ENCODE measurements at places on chromosomes 3 and 15.

DNA sequence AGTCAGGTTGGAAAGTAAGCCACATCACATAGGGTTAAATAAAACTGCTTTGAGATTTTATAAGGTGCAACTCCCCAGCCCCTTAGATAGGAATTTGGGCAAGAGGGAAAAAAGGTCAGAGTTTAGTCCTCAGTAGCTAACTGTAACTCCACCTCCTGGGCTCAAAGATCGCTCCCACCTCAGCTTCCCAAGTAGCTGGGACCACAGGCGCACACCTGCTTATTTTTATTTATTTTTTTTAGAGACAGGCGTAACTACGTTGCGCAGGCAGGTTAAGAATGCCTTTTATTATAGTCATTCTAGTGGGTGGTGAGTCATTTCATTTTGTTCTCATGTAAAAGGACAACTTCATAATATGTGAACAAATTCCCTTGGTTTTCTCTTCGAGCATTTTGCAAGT is 14.7 kb downstream of the TM2D3 start:
- DNase-seq = no peak

DNA sequence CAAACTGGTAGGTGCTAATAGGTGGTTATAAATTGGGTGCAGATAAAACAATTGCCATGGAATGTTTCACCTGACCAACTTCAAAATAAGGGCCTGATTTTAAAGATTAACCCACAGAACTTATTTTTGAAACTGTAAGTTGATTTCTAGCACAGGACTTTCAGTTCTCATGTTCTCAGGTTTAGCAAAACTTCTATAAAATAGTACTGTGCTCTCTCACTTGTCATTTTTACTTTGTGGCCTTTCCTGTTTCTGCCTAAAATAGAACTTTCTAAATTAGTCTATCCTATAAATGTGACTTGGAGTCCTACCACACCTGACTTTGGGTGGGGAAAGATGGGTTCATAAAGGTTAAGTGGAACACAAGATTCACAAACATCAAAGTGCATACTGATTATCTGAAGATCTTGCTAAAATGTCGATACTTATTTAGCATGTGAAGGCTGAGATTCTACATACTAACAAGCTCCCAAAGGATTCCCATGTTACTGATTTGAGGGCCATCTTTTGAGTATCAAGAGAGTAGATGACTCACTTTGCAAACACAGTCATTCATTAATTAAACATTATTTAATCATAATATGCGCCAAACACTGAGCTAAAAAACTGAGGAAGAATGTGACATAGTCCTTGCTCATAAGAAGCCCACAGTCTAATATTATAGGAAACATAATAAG is 38.6 kb downstream of the BTLA start:
- no peak for DNase-seq

DNA sequence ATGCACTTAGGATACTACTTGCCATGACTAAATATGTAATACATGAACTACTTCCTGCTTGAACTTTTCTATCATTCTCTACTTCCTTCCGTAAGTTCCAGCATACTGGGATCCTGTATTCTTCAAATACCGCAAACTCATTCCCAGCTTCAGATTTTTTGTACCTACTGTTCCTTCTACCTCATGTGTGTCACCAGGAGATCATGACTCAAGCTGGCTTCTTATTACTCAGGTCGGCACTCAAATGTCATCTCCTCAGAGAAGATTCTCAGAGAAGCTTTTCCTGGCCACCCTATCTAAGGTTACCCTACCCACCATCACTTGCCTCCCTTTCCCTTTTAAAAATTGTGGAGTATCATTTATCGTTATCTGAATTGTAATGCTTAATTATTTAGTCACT is 66.7 kb downstream of the RFX7 start:
- DNase-seq = no peak

- DNase-seq = no peak
Measured at GRCh38 chr3:174358252-174358651, 500.9 kb upstream of the NAALADL2 start.

GRCh38 chr15:60134609-60135008 is 130.5 kb downstream of the FOXB1 start:
- no peak for DNase-seq

DNA sequence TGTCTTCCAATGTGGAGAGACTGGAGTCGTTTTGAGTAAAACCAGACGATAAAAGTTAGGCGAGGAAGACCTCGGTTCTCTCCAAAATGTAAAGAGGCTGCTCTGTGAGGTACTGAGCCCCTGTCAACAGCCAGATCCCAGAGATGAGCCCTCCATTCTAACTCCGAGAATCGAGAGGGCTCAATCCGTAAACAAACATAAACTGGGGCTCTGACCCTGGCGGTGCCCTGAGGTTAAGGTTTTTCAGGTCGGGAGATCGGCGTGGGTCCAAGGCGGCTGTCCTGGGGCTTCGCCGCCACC is 417 bp downstream of the TBCCD1 start:
- no peak for DNase-seq

DNA sequence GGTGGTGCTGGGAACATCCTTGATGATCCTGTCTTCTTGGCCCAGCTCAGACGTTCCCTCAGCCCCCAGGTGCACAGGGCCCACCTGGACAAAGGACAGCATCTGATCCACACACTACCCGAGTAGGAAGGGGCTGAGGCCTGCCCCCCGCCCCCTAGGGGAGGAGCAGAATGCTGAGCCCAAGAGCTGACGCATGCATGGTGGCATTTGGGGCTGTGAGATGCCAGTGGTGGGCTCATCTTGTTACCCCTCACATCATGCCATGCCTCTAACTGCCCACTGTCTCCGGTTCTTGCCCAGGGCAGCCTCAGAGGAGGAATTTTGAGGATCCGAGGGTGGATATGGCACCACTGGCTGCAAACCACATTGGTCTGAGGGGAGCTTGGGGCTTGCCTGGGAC is 61.5 kb downstream of the LINGO1 start:
- no peak for DNase-seq
